ENCODE measurements at places on chromosomes 4 and X.
A peak's percentile ranks its signal among the peaks of the same experiment; 100 is the strongest.

GRCh38 chrX:155857561-155857960 lies 23.6 kb upstream of the VAMP7 start:
- no peak overlapping the region for H3K27ac ChIP-seq
- H3K36me3 ChIP-seq: no peaks in the 10 kb centered on the region
- H3K4me3 ChIP-seq: no peak overlapping the region
- H3K4me1 ChIP-seq: no peaks in the 10 kb centered on the region

DNA sequence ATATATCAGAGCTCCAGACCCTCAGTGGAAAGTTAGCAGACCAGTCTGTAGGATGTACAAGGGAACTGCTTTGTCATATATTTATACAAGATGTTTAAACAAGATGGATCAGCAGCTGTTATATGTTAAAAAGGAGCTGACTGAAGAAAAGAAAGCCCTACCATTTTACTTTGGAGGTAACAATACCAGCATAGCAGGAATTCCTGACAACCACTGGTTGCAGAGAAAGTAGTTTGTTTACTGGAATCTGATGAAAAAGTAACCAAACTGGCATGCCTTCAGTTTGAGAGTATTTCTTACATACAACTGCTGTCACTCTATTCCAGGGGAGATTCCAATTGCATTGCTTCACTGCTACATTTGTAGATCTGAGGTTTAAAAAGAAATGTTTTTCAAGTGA lies 49.5 kb upstream of the GABRQ start:
- no peak for DNase-seq
- H3K27me3 ChIP-seq: no peaks in the 10 kb centered on the region
- no peak overlapping the region for H3K27ac ChIP-seq
- no peaks in the 10 kb centered on the region for H3K36me3 ChIP-seq

DNA sequence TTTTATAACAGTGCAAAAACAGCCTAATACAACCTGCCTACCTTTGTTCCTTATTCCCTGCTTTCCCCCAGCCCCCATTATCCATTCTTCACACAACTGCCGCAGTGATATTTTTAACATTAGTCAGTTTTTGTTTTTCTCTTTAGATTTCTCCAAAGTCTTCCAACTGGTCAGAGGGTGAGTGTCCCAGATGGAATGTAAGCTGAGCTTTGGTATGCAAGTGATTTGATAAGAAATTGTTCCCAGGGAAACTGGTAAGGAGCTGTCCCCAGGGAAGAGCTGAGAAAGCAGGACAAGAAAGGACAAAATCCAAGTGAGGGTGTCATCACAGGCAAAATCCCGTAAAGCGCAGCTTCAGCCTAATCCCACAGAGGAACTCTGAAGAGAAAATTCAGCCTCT lies 475.5 kb upstream of the ADGRL3 start:
- H3K27ac ChIP-seq: peak overlapping the region; percentile 43
- H3K4me1 ChIP-seq: peaks cover 20% of the 10 kb centered on the region
- H3K4me3 ChIP-seq: no peak overlapping the region
- no peak for DNase-seq
- no peaks in the 10 kb centered on the region for H3K36me3 ChIP-seq
- no peaks in the 10 kb centered on the region for H3K27me3 ChIP-seq

GRCh38 chr4:45283352-45283751 lies 557.0 kb upstream of the GNPDA2 start:
- no peaks in the 10 kb centered on the region for H3K4me1 ChIP-seq
- DNase-seq: no peak
- H3K4me3 ChIP-seq: no peak overlapping the region
- H3K27ac ChIP-seq: no peak overlapping the region
- no peaks in the 10 kb centered on the region for H3K27me3 ChIP-seq
- H3K36me3 ChIP-seq: no peaks in the 10 kb centered on the region

DNA sequence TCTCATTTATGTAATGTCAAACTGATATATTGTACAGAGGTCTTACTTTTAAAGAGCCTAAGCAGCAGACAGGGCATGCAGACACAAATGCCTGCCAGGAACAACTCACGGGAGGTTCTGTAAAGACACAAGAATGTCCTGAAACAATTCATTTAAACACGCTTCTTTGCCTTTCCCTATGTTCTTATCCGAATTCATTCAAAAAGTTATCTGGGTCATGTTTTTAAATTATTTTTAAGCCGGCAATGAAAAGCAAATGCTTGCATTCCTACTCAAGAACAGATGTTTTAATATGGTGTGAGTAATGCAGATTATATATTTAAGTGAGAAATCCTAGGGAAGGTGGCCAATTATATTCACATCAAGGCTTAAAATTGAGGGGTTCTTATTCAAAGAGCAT lies 192.6 kb downstream of the PDGFC start:
- no peak overlapping the region for H3K27ac ChIP-seq
- H3K36me3 ChIP-seq: no peaks in the 10 kb centered on the region
- peaks cover 49% of the 10 kb centered on the region for H3K4me1 ChIP-seq
- H3K27me3 ChIP-seq: no peaks in the 10 kb centered on the region
- no peak for DNase-seq
- H3K4me3 ChIP-seq: no peak overlapping the region

DNA sequence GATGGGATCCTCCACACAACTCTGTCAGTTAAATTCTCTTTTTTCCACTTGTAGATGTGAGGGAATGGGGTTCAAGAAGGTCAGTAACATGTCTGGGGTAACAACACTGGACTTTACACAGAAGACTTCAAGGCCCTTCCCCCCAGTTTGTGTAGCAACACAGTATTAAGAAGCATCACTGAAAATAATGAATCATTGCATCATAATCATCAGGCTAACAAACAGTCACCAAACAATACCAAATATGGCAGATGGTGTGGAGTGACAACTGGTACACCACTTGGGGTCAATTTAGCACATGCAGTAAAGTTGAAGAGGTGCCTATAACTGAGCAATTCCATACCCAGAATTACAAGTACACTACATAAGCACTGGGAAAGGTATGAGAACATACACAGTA lies 38.6 kb downstream of the BOD1L1 start:
- no peaks in the 10 kb centered on the region for H3K27me3 ChIP-seq
- no peak for DNase-seq
- peaks cover 29% of the 10 kb centered on the region for H3K36me3 ChIP-seq
- H3K4me3 ChIP-seq: no peak overlapping the region

- DNase-seq: no peak
- no peaks in the 10 kb centered on the region for H3K36me3 ChIP-seq
Observed at GRCh38 chrX:111779582-111779981, 96.4 kb upstream of the TRPC5OS start.

DNA sequence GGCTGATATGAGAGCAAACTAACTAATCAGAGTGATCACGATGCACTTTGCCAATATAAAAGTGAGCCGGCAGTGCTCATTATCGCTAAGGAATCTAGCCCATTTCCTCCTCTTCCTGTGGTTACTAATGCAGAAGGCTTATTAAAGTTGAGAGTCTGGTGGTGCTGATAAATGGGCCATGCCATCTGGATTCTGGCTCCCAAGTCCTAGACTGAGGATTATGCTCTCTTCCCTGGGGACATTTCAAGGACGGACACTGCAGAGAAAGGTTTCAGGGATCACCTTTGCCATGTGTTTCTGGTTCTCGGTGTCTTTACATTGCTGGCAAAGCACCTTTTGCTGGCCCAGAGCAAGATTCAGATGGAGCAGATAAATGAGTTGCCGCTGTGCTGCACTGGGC lies 85.3 kb downstream of the RTL5 start:
- DNase-seq: no peak
- H3K4me1 ChIP-seq: peaks cover 11% of the 10 kb centered on the region
- H3K27ac ChIP-seq: peak overlapping the region; percentile 48
- no peaks in the 10 kb centered on the region for H3K36me3 ChIP-seq

DNA sequence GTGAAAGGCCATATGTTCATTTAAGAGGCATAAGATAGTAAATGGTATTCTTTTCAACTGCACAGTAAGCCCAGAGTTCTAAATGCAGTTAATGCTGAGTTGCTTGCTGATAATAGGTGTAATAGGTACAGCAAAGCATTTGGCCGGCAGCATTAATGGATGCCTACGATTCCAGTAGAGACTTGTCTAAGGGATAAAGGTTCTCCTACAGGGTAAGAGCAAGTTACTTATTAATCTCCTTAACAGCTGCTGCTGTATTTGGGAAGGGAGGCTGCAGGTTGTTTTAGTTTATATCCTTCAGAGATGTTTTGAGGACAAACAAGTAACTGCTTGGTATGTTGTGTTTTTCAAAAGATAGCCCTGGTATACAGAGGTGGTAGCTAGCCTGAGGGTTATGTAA lies 16.8 kb downstream of the TSPAN7 start:
- no peak overlapping the region for H3K27ac ChIP-seq
- no peaks in the 10 kb centered on the region for H3K4me1 ChIP-seq
- no peaks in the 10 kb centered on the region for H3K36me3 ChIP-seq
- no peaks in the 10 kb centered on the region for H3K27me3 ChIP-seq
- DNase-seq: no peak
- H3K4me3 ChIP-seq: no peak overlapping the region

DNA sequence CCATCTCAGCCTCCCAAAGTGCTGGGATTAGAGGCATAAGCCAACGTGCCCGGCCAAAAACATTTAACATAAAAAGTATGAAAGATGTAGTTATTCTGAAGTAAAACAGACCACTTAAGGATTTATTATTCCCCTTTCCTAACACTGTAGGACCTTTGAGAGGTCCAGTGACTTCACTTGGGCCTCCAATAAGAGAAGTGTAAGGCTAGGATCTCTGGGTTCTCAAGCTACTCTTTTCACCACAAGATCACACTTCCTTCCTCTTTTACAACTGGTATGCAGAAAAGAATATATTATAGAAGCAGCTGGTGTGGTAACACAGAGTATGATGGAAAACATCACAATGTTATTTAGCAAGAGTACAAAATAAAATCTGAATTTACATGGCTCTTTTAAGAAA lies 30.2 kb upstream of the CCNG2 start:
- no peak overlapping the region for H3K4me3 ChIP-seq
- no peak overlapping the region for H3K27ac ChIP-seq
- no peaks in the 10 kb centered on the region for H3K36me3 ChIP-seq
- DNase-seq: no peak
- no peaks in the 10 kb centered on the region for H3K4me1 ChIP-seq
- H3K27me3 ChIP-seq: no peaks in the 10 kb centered on the region

GRCh38 chr4:154616731-154617130 lies 4.3 kb upstream of the FGG start:
- no peaks in the 10 kb centered on the region for H3K36me3 ChIP-seq
- H3K4me1 ChIP-seq: no peaks in the 10 kb centered on the region
- H3K4me3 ChIP-seq: peak overlapping the region; percentile 28

DNA sequence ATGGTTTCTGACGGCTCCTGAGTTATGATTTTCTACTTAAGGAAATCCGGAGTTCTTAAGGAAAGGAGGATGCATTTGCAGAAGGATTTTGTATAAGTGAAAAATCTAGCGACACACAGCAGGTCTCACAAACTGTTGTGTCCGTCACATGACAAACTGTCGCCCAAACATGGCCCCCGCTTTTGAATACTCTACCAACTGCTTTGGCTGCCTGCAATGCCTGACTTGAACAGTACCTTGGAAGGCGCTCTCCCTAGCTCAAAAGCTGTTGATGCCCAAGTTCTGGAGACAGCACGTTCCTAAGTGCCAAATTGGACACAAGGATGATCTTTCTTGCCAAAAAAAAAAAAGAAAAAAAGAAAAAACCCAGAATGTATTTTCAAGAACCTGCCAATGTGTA lies 103.2 kb downstream of the ENPP6 start:
- H3K36me3 ChIP-seq: no peaks in the 10 kb centered on the region
- no peak overlapping the region for H3K27ac ChIP-seq
- no peaks in the 10 kb centered on the region for H3K4me1 ChIP-seq

DNA sequence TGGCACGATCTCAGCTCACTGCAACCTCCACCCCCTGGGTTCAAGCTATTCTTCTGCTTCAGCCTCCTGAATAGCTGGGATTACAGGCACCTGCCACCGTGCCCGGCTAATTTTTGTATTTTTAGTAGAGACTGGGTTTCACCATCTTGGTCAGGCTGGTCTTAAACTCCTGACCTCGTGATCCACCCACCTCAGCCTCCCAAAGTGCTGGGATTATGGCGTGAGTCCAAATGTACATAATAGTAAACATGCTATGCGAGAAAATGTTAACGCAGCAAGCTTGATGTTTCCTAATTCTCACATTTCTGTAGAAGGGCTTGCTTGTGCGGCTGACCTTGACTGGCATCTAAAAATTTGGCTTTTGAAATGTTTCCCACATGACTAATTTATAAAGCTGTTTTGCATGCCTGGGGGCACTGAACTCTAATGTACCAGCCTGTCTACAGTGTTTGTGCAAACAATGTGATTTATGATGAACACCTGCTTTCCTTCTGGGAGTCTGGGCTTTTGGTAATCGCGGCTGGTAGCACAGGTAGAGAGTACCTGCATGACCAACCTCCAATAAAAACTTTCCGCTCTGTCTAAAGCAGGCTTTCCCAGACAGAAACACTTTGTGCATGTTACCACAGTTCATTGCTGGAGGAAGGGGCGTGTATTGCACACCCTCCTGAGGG lies 216.8 kb downstream of the IL15 start:
- H3K27ac ChIP-seq: no peak overlapping the region
- H3K27me3 ChIP-seq: no peaks in the 10 kb centered on the region
- no peak for DNase-seq
- no peak overlapping the region for H3K4me3 ChIP-seq

GRCh38 chr4:64784125-64784524 lies 374.9 kb upstream of the TECRL start:
- H3K4me1 ChIP-seq: peaks cover 28% of the 10 kb centered on the region
- DNase-seq: no peak
- peak overlapping the region; percentile 54 for H3K27ac ChIP-seq
- no peaks in the 10 kb centered on the region for H3K27me3 ChIP-seq
- H3K4me3 ChIP-seq: no peak overlapping the region

DNA sequence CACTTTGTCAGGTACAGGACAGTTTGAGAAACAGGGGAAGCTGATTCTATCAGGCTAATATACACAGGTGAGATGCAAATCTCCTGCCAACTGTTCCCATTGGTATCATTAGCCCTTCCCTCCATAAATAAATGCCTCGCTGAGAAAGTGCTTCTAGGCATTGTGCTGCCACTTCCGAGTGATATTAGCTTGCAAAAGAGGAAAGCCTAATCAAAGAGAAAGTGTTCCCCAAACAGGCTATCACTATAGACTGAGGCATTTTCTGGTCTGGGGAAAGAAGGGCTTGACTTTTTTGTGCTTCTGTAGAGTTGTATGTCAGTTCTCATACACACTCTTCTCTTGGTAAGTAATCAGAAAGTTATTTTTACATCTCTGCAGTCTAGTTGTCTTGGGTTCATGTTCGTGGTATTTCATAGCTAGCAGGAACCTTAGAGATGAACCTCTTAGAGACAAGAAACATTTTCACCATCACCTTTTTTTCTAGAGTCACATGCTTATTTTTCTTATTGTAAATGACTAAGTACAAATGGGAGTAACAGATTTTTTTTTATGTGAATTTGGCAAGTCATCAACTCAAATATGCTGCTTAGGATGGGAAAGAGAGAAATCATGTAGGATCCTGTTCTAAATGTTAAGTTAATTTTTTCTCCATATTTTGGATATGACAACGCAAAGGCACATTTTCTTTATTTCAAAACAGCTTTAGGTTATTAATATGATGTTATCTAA lies 1009.8 kb downstream of the ADGRL3 start:
- no peak for DNase-seq
- no peaks in the 10 kb centered on the region for H3K27me3 ChIP-seq
- no peaks in the 10 kb centered on the region for H3K4me1 ChIP-seq
- H3K27ac ChIP-seq: no peak overlapping the region
- no peak overlapping the region for H3K4me3 ChIP-seq

Data from thoracic aorta (tissue), 2 donors.